Activated naive CD8-positive, alpha-beta T cell treated with anti-CD3 and anti-CD28 coated beads, Interleukin-2, amount 50 U/mL, for 24 hours (primary cell): ENCODE measurements at places on chromosomes 11 and 22.

- H3K27ac ChIP-seq: no peak overlapping the region
- no peak for DNase-seq
- no peaks in the 10 kb centered on the region for H3K4me1 ChIP-seq
- H3K27me3 ChIP-seq: no peaks in the 10 kb centered on the region
- H3K4me3 ChIP-seq: no peak overlapping the region
Measured at GRCh38 chr11:94732617-94733281, 35.4 kb upstream of the AMOTL1 start.

- H3K27ac ChIP-seq: no peak overlapping the region
- no peaks in the 10 kb centered on the region for H3K36me3 ChIP-seq
- no peak overlapping the region for H3K4me3 ChIP-seq
- H3K27me3 ChIP-seq: no peaks in the 10 kb centered on the region
- peaks cover 6% of the 10 kb centered on the region for H3K4me1 ChIP-seq
- no peak for DNase-seq
Measured at GRCh38 chr11:24747275-24748251, 250.7 kb downstream of the LUZP2 start.

- H3K27me3 ChIP-seq: peaks cover 10% of the 10 kb centered on the region
- no peak for DNase-seq
- H3K4me1 ChIP-seq: peaks cover 9% of the 10 kb centered on the region
- no peak overlapping the region for H3K27ac ChIP-seq
- no peaks in the 10 kb centered on the region for H3K36me3 ChIP-seq
- H3K4me3 ChIP-seq: no peak overlapping the region
Measured at GRCh38 chr11:45643598-45644260, 21.7 kb downstream of the CHST1 start.

DNA sequence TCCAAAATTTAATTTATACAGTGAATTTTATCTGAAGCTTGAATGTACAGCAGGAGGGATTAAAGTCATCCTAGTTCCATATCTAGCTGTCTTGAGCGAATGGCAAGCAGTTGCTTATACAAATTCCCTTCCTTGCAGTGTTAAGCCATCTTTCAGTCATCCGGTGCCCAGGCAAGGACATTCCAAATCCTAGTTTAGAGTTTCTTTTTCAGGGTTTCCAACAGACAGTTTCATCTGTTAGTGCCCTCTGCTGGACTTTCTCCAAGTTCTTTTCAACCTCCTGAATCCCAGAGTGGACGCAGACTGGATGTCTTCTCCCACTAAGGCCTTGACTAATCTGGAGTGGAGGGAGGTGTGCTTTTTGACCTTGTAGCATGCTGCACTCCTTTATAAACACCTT, 45.4 kb downstream of the GRAMD1B start:
- H3K27ac ChIP-seq: no peak overlapping the region
- H3K4me3 ChIP-seq: no peak overlapping the region
- H3K27me3 ChIP-seq: no peaks in the 10 kb centered on the region
- H3K4me1 ChIP-seq: peaks cover 24% of the 10 kb centered on the region
- no peaks in the 10 kb centered on the region for H3K36me3 ChIP-seq
